ENCODE measurements at places on chromosomes 7 and 10.

- no peak for DNase-seq
Observed at GRCh38 chr7:112150823-112151641, 55.2 kb downstream of the DOCK4 start.

GRCh38 chr7:47427051-47427643 lies 154.8 kb downstream of the TNS3 start:
- DNase-seq: no peak

DNA sequence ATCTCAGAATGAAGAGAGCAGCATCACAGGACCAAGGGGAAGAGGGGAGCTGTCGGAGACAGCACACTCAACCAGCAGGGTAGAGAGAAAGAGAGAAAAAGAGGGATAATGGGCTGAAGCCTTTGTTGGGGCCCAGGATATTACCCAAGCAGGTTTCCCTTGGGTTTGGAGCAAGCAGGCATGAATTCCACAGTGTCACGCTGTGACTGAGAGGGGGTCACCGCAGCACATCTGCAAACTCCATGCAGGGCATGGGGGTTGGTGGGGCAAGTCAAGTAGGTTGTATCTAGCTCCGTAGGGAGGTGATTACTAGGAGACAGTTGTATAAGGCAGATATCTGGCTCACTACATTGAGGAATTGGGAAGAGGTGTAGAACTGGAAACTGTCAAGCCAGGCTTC lies 42.2 kb upstream of the SEMA3E start:
- DNase-seq: no peak

DNA sequence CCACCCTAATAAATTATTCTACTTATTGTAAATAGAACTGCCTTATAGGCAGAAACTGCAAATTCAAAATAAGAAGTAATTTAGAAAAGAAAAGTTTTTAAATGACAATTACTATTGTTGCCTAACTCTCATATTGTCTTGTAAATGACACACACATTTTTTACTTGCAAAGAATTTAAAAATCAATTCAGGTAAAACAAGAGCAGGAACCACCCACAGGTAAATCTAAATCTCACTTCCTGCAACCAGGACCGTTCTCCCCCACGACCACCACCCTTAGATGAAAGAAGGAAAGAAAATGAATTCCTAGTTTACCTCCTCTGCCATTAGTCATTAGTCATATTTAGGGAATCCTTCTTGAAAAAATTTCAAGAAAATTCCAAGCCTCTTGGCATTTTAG lies 4.8 kb upstream of the AASS start:
- DNase-seq: no peak

DNA sequence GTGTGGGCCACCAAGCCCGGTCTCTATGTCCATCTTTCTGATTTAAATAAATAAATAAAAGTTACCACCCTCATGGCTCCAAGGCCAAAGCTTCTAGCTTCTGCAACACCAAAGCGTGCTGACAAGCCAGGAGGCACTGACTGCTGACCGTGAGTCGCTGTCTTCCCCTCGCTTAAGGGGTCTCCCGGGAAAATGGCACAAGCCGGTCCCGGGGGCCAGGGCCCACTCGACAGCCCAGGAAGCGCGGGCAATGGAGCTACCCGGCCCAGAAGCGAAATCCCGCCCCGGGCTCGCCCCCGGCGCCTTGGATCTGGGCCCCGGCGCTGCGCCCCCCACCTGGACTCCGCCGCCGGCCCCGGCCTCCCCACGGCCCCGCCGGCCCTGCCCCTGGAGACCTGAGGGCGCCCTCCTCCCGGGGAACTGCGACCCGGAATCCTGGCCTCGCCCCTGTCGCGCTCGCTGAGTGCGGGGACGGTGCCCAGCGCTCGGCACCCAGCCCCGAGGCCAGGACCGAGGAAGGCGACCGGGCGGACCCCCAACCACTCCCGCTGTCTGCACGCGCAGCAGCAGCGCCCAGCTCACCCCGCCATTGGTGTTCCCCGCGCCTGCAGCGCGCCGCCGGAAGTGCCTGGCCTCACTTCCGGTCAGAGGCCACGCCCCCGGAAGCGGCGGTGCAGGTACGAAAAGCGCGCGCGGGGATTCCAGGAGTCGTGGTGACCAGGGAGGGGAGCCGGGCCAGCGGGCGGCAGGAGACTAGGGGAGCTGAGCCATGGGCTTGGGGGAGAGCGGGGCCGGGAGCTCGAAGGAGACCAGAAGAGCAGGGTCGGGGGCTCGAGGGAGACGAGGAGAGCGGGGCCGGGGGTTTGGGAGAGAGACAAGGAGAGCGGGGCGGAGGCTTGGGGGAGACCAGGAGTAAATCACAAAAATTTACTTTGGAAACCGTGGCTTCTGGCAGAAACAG lies at the start of the genes MRM2 and NUDT1:
Gene MRM2, minus strand, starts transcription at position 626 of the 961 bp plus-strand sequence. Its CDS starts 36 bp downstream, at position 590.
Gene NUDT1, plus strand, starts transcription at position 647 of the 961 bp plus-strand sequence. CDS start 2,349 bp downstream, outside the sequence.
- DNase-seq: peak; percentile 74
